ENCODE measurements at places on chromosomes 2 and 18. TPM values are rescaled to one million over a fixed set of nuclear protein-coding genes. Genes with fewer than 3 reads are reported as not detected.

The ZNF638 gene
- total RNA-seq: 93.5 TPM

The CASP8 gene
- total RNA-seq: 25.2 TPM

The RMDN2 gene
- total RNA-seq: 8.4 TPM

The IMP4 gene
- 104 TPM for total RNA-seq

The CFAP210 gene
- not detected for total RNA-seq

The AMER3 gene
- total RNA-seq: not detected

- DNase-seq: no peak
These were observed 57.4 kb upstream of the PGAP1 start for GRCh38 chr2:196983934-196984333.

GRCh38 chr2:205646680-205647079 is 35.6 kb upstream of the NRP2 start:
- DNase-seq: no peak

GRCh38 chr18:31490833-31491232 is 7.1 kb upstream of the DSG2 start:
- DNase-seq: no peak

GRCh38 chr2:19811186-19811585 is 90.6 kb downstream of the TTC32 start:
- no peak for DNase-seq

- no peak for DNase-seq
These were observed 1.4 kb downstream of the GPBAR1 start for GRCh38 chr2:218262237-218262600.

DNA sequence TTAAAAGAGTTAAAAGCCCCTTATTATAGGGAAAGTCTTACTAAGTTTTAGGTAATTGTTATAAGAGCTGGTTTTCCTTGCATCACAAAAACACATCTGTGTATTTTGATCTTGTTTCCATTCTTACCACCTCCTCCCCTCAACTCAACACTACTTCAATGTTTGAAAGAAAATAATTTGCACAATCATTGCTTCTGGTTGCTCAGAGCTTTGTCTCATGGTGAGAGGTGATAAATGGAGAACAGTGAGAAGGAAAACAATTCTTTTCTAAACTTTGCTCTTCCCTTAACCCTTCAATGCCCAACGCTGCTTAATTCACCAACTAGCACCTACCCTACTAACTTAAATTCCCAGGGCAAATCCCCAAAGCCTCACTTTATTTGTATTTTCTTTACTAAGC is 268.1 kb upstream of the LINC00305 start:
- DNase-seq: no peak

GRCh38 chr18:36770315-36770946 is 58.4 kb downstream of the TPGS2 start:
- no peak for DNase-seq

GRCh38 chr2:234203135-234203984 is 152.9 kb downstream of the SPP2 start:
- DNase-seq: no peak

DNA sequence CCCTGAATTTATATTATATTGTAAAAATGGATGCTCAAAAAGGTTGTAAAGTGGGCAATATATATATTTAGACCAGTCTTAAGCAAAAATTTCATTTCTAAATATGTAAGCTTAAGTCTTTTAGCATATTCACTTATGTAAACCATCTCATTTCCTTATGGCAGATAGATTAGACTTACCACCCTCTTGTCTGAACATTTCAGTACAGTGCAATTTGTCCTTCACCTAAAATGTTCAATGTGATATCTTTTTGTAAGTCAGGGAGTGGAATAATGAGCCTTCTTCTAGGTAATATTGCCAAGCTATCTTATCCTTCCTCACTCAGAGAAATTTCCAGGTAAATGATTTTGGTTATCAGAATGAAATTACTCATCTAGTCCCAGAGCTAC is 92.3 kb downstream of the KLF7 start:
- no peak for DNase-seq
